ENCODE measurements at places on chromosomes 12 and 14. TPM values are rescaled to one million over a fixed set of nuclear protein-coding genes. Genes with fewer than 3 reads are reported as not detected.

RTL1 gene
- not detected for total RNA-seq

- DNase-seq = no peak
These were observed 49.1 kb downstream of the FAM222A start for GRCh38 chr12:109762673-109763191.

NANOG gene
- not detected for total RNA-seq

DNA sequence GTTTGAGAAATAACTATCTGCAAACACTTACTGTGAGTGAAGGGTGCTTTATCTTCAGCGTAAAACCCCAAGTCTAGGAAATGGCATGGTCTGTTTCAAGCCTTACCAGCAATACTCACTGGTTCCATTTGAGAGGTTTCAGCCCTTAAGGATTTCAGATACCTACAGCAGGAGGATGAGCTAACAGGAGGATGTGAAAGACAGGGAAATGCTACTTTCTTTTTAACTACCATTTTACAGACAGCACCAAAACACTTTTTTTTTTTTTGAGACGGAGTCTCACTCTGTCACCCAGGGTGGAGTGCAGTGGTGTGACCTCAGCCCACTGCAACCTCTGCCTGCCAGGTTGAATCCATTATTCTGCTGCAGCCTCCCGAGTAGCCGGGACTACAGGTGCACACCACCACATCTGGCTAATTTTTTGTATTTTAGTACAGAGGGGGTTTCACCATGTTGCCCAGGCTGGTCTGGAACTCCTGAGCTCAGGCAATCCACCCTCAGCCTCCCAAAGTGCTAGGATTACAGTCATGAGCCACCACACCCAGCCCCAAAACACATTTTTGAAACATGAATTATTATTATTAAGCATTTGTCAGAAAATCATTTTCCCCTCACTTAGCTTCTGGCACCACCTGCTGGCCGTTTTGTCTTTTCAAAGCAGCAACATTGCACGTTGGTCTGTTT, 4.6 kb downstream of the MTRFR start:
- DNase-seq = peak; percentile 72

HSPB8 gene
- not detected for total RNA-seq

DEPDC4 gene
- total RNA-seq = 3.8 TPM

DLK1 gene
- not detected for total RNA-seq

- no peak for DNase-seq
These were observed 14.9 kb downstream of the LTA4H start for GRCh38 chr12:96020314-96021003.

- DNase-seq = no peak
These were observed 45.8 kb upstream of the TMED10 start for GRCh38 chr14:75222208-75222701.

DNA sequence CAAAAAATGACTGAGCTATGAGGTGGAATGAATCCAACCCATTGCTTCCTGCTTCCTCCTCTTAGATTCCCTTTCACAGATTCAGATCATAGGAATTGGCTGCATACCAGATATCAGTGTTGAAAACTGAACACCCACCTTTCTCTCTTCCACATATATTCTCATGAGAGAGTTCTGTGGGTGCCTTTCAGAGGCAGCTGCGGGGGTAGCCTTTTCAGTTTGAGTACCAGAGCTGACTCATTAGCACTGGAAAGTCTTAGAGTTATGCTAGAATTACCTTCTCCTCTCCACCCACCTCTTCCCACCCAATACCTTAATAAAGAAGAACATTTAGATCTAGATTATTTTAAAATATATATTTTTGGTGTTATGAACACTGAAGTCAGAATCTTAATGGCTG, 495.4 kb upstream of the SEL1L start:
- DNase-seq = no peak

- no peak for DNase-seq
These were observed 55.0 kb downstream of the TMX1 start for GRCh38 chr14:51294951-51295525.

GRCh38 chr14:73895939-73896338, 9.3 kb downstream of the ZNF410 start:
- no peak for DNase-seq

FAM181A gene
- not detected for total RNA-seq

- peak; percentile 63 for DNase-seq
These were observed 62.4 kb upstream of the BCL2L14 start for GRCh38 chr12:12008232-12008850.
